ENCODE measurements at places on chromosomes 2 and 18.
A peak's percentile ranks its signal among the peaks of the same experiment; 100 is the strongest.

- no peak for DNase-seq
These were observed 129.8 kb upstream of the SH3BP4 start for GRCh38 chr2:234821946-234822475.

DNA sequence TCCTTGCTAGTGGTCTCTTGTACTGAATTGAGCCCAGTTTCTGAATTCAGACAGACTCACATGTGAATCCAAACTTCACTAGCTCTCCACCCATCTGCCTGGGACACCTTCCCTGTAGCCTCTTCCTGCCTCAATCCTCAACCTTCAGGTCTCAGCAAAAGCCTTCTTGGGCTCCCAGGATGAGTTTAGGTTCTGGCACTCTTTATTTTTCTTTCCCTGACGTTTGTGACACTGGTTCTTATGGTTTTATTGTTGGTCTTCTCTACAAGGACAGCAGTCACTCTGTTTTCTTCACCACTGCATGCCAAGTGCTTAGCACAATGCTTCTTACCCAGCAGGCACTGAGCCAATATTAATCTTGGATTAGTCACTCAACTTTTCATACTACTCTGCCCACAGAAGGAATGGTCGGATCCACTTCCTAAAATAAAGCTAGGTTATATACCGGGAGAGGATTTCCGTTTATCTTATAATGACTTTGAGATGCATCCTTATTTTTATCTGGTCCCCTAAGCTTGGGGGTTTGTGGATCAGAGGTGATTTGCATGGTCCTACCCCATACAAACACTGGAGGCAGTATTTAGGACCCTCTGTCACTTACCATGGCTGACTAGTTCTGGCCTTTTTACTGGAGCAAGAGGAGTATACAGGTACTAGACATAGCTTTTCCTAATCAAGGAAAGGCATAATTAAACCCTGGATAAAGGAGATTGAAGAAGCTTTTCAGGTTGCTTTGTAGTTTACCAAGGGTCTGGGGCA is 186.3 kb downstream of the MYCN start:
- no peak for DNase-seq

DNA sequence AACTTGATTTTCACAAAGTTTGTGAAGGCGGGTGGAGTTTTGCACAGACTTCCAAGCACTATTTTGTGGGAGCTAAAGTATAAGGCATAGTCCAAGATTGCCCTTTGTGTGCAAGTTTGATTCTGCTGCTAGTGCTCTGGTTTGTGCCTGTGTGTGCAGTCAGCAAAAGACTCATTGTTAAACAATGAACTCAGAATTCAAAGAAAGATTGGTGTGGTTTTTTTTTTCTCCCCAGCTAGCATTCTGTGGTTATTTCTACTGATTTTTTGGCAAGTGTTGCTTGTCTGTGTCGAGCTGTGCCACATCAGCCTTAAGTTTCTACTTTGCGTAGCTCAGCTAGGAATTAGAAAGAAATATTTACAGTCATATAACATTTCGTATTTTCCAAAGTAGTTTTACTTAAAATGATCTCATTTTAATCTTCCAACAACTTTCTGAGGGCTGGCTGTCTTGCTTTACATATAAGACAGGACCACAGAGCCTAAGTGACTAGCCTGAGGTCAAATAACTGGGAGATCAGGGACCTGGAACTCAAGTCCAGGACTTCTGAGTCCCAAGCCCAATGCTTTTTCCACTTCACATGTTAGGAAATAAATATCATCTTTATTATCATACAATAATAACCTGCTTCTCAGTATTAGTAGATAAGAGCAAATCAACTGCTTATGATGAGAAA is 69.8 kb downstream of the BABAM2 start:
- peak; percentile 62 for DNase-seq

DNA sequence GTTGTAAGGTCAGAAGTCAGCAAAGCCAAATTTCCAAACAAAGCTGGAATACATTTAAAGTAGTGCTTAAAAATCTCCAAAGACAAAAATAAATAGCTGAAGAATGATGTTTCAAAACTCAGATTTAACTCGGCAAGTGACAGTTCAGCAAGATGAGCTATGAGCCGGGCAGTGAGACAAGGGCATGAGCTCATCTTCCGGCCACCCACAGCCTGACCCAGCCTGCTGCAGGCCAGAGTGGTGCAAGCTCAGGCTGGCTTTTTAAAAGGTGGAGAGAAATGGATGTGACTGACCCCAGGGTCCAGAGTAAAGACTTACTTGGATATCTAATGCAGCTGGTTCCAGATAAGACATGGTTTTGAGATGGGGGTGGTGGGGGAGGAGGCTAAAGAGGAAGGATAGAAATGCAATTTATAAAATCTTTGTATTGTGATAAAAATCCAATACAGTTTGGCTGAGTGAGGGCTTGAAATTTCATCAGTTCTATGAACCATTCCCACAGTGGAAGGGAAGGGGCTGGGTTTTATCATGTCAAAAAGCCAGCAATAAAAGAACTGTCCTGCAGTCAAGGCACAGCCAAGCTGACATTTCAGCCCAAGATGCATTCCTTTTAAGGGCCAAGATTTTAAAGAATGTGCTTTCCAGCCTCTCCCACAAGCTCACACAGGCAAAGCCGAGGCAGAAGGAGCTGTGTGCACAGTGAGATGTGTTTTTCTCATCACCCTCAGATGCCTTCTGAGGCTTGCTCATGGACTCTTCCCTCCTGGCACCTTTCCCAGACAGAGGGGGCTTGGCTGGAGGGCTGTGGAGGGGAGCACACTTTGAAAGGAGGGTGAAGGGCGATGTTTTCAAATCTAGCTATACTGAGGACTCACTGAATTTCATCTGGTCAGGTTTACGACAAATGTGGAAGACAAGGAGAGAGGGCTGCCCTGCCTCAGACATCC is 97.9 kb upstream of the KLHL29 start:
- no peak for DNase-seq

DNA sequence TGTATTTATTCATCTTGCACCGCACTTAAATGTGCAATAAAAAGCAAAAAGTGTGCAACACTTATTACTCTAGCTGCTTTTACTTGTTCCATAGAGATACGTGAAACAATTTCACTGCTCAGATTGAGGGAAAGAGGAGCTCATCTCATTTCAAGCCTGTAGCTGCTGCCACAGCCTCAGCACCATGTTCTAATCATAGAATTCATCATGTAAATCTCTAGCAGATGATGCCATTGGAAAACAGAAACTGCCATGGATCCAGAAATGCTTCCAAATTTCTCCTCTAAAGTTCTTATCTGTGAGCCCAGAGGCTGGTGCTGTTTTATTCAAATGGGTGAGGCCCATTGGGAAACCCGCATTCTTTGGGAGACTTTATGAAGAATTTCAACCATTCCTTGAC is 2.0 kb downstream of the CDC42EP3 start:
- no peak for DNase-seq

- no peak for DNase-seq
These were observed 6.3 kb downstream of the STARD7 start for GRCh38 chr2:96202152-96202854.

GRCh38 chr2:33620-34019 is 12.7 kb downstream of the FAM110C start:
- DNase-seq, result peak; percentile 81

DNA sequence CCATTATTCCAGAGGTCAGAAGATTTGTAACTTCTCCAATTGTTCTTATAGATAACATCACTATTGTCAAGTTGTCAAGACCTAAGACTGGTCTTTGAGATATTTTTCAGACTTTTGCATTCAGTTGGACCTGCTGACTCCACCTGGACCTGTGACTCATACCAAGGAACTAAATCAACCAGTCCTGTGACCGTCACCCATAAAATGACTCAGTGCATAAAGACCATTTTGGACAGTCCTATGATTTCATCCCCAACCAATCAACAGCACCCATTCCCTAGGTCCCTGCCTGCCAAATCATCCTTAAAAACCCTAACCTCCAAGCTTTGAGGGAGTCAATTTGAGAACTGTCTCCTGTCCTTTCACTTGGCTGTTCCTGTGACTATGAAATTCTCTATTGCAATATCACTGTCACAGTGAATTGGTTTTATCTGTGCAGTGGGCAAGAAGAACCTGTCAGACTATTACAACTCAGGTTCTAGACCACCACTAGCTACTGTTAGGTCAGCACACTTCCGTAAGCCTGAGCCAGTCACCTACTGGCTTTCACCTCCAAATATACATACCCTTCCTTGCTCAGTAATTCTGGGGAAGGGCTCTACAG is 17.1 kb downstream of the DPP4 start:
- DNase-seq, result peak; percentile 60

- DNase-seq, result no peak
These were observed 9.0 kb upstream of the DSEL start for GRCh38 chr18:67525328-67526099.

DNA sequence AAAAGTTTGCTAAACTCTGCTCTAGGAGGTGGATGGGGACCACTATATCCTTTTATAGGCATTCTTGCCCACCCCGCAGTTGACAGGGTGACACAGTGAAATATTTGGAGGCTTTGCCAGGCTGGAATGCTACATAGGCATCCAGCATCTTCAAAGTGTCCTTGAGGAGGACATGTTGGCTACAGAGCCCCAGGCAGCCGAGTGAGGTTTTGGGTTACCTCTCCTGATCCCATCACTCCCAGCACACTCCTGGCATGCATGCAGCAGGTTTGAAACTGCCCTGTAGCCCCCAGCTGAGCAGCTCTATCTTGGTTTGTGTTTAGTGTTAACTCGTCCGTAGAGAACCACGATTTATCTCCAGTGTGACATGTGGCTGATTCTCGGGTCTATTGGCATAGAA is 7.3 kb downstream of the FOSL2 start:
- no peak for DNase-seq

DNA sequence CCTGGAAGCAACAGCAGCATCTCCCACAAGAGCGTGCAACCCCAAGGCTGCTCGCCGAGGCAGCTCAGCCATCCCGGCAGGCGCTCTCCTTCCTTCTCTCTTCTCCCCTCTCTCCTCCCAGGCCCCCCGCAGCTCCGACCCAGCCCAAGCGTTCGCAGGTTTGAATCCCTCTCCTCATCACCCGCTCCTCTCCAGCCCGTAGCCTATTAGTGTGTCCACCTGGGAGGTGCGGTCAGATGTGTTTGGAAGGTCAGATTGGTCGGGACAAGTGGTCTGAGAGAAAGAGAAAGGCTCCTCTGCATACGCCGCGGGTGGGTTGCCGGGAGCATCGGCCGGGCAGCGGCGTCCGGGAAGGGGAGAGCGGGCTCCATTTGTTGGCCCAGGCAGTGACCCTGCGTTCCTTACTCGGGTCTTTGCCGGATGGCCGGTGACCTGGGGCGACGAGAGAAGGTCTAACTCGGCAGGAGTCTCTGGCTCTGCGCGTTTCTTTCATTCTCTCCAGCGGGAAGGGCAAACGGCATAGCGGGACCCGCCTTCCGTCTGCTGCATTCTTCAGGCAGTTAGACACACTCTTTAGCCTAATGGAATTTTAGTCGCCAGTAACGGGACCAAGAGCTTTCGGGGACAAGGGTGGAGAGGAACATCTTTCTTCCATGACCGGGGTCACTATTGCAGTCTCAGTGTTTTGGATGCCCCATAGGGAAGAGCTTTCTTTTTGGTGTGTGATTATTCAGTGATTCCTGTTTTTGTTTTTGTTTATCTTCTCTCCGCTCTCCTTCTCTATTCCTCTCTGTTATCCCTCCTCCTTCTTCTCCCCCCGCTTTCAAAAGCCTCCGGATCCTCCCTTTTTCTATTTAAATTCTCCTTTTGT is 1.1 kb upstream of the TMEFF2 start:
- DNase-seq, result no peak

DNA sequence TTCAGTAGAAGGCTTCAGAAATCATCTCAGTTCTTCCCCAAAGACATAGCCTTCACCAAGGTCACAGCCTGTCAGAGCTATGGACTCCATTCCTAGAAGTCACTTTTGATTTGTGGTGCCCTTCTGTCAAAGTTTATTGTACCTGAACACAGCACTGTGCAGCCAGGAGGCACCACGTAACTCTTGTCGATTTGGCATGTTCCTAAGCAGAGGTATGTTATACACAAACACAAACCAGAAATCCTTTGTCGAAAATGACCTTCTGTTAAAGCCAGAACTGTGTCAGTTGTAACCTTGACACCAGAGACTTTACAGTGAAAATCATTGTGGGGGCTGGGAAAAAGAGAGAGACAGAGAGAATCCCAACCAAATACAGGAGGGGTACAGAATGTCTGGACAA is 62.6 kb upstream of the SGPP2 start:
- DNase-seq, result no peak

DNA sequence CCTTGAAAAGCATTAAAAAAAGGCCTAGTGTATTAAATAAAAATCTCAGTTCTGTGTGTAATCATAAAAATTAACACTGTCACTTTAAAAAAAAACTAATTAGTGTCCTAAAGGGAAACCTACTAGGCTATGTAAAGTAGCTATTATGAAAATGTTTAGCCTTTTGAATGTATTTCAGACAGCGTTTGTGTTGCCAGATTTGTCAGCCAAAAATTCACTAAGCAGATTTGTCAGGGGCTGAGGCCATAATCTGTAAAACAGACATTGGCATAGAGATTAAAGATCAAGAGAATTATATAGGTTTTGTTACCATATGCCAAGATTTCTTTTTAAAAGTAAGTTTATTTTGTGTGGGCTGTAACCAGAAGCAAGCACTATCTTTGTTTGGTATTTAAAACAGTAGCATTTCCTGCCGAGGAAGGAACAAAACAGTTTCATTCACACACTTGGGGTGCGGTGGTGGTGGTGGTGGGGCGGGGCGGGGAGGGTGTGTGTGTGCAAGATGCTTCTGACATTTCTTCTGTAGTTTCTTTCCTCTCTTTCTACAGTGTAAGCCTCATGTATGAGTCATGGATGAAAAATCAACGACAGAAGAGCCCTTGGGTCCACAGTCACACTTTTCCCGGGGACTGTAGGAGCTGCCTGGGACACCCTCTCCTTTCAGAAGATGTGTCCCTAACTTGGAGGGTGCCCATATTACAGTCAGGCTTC is 328.5 kb upstream of the FANCL start:
- DNase-seq, result no peak

DNA sequence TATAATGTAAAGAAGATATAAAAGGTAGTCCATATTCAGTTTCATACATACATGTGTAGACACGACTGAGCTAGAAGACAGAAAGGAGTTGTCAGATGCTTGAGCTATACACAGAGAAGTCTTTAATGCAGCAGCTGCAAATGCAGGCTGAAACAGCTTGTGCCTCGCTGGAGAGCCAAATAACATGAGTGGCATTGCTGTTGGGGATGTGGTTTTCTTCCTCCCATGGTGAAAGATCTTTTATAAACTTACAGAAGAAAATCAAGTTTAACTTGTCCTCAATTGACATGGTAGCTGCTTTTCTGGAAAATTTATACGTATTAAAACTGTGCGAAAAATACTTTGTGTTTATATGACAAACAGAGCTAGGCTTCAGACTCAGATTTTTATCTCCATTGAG is 16.4 kb upstream of the IL1R1 start:
- DNase-seq, result no peak
